Psoas muscle (tissue), 8 donors: ENCODE measurements at places on chromosomes 2 and 18. TPM values are rescaled to one million over a fixed set of nuclear protein-coding genes. Genes with fewer than 3 reads are reported as not detected.

CLIP4 gene
- total RNA-seq, result 68.2 TPM

FN1 gene
- total RNA-seq, result 21.3 TPM

- H3K27me3 ChIP-seq, result no peaks in the 10 kb centered on the region
- H3K27ac ChIP-seq, result peak overlapping the region; percentile 49
- no peak for DNase-seq
- no peaks in the 10 kb centered on the region for H3K4me1 ChIP-seq
- H3K36me3 ChIP-seq, result no peaks in the 10 kb centered on the region
Measured at GRCh38 chr2:207513551-207514257, 16.1 kb upstream of the CREB1 start.

GRCh38 chr2:175627405-175627804 is 374.7 kb downstream of the LNPK start:
- no peak overlapping the region for H3K27ac ChIP-seq
- no peaks in the 10 kb centered on the region for H3K36me3 ChIP-seq
- H3K4me3 ChIP-seq, result no peak overlapping the region
- no peak for DNase-seq
- no peaks in the 10 kb centered on the region for H3K27me3 ChIP-seq
- H3K4me1 ChIP-seq, result no peaks in the 10 kb centered on the region

GRCh38 chr2:216078776-216079175 is 2.8 kb downstream of the PECR start:
- no peak overlapping the region for H3K4me3 ChIP-seq
- H3K36me3 ChIP-seq, result no peaks in the 10 kb centered on the region
- H3K27me3 ChIP-seq, result no peaks in the 10 kb centered on the region
- DNase-seq, result no peak
- no peak overlapping the region for H3K27ac ChIP-seq

DNA sequence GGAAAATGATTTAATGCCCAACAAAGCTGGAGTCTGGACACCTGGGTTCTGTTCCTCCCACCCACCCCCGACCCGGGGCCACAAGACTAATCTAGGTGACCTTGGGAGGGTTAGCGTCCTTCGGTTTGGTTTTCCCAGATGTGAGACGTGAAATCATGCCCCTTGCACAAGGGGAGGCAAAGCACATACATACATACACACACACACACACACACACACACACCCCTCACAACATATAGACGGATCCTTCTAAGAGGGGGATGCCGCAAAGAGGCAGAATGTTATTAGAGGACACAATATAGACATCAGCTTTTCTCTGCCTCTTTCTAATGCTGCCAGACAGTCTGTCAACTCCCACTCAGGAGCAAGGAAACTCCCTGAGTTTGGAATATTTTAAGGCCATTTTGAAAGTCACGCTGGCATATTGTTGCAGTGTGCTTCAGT is 616 bp upstream of the RBMS1 start:
- peak overlapping the region; percentile 94 for H3K27ac ChIP-seq
- peak overlapping the region; percentile 87 for H3K4me3 ChIP-seq
- H3K4me1 ChIP-seq, result peaks cover 14% of the 10 kb centered on the region
- no peaks in the 10 kb centered on the region for H3K36me3 ChIP-seq
- no peak for DNase-seq
- H3K27me3 ChIP-seq, result no peaks in the 10 kb centered on the region

DNA sequence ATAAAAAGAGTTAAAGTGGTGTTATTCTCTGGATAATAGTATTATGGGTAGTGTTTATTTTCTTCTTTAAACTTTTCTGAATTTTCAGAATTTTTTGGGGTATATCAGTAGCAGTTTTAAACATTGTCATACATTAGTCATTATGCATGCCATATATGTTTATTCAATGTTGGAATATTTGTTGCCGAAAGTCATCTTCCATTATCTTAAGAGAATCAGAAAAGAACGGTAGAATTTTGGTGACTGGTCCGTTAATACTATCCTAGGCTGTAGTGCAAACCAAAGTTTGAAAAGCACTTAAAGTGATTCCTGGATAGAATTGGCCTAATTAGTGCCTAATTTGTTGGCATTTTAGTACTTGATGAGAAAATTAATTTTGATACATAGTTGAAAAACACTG is 244.1 kb downstream of the PHLPP1 start:
- H3K27me3 ChIP-seq, result no peaks in the 10 kb centered on the region
- H3K4me1 ChIP-seq, result no peaks in the 10 kb centered on the region
- no peak overlapping the region for H3K27ac ChIP-seq
- DNase-seq, result no peak
- H3K36me3 ChIP-seq, result peaks cover 23% of the 10 kb centered on the region

DNA sequence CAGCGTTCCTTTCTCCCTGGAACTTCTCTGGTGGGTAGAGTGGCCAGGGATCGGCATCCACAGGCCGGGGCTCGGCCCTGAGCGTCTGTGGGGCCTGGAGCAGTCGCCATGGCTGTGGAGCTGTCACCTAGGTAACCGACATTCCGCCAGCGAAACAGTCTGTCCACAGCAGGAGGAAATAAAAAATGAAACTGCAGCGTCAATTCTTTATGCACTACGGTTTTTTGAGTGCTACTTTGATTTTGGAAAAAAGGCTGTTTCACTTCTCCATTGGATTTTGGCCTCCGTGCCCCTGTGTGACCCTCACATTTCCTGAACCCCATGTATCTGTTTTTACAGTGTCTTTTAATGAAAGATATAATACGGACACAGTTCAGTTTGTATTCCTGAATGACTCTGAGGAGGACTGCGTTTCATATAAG is 163.4 kb downstream of the LDLRAD4 start:
- H3K4me3 ChIP-seq, result peak overlapping the region; percentile 43
- peak overlapping the region; percentile 70 for H3K27ac ChIP-seq
- DNase-seq, result peak; percentile 79
- no peaks in the 10 kb centered on the region for H3K27me3 ChIP-seq

DNA sequence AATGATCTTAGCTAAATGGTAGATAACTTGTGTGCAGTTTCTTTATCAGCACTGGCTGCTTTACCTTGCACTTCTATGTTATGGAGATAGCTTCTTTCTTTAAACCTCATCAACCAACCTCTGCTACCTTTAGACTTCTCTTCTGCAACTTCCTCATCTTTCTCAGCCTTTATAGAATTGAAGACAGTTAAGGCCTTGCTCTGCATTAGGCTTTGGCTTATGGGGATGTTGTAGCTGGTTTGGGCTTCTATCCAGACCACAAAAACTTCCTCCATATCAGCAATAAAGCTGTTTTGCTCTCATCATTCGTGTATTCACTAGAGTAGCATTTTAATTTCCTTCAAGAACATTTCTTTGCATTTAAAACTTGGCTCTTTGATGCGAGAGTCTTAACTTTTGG is 123.7 kb downstream of the PIK3C3 start:
- H3K4me1 ChIP-seq, result no peaks in the 10 kb centered on the region
- H3K4me3 ChIP-seq, result no peak overlapping the region
- DNase-seq, result no peak
- peaks cover 61% of the 10 kb centered on the region for H3K36me3 ChIP-seq
